Cardiac muscle cell (in vitro differentiated cells and primary cell): ENCODE measurements at places on chromosomes 13 and 19. TPM values are rescaled to one million over a fixed set of nuclear protein-coding genes. Genes with fewer than 3 reads are reported as not detected.

DNA sequence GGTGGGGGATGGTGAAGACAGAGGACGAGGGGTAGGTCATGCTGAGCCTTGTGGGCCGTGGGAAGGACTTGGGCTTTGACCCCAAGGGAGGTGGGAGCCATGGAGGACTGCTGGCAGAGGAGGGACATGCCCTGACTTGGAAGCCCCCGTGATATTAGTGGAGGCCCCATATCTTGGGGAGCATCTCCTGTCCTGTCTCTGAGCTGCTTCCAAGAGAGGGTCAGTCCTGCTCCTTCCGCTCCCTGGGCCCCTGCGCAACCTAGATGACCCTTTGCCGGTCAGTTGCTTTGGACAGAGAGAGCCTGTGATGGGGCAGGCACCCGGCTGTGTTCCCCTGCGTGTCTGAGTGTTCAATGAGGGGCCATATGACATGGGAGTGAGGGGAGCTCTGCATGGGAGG, 5.2 kb downstream of the TLE6 start:
- no peaks in the 10 kb centered on the region for H3K27me3 ChIP-seq
- H3K27ac ChIP-seq = peak overlapping the region; percentile 69
- no peak for DNase-seq
- H3K36me3 ChIP-seq = no peaks in the 10 kb centered on the region
- peaks cover 39% of the 10 kb centered on the region for H3K4me1 ChIP-seq
- H3K4me3 ChIP-seq = no peak overlapping the region

- no peak overlapping the region for H3K27ac ChIP-seq
- H3K4me3 ChIP-seq = no peak overlapping the region
- H3K36me3 ChIP-seq = no peaks in the 10 kb centered on the region
- no peak for DNase-seq
Observed at GRCh38 chr19:1852581-1853128, 4.4 kb upstream of the REXO1 start.

CLEC11A gene
- total RNA-seq = 12.5 and 16.6 TPM in 2 replicates

GRCh38 chr13:76014406-76015318, 378.5 kb downstream of the LMO7 start:
- peak overlapping the region; percentile 89 for H3K27ac ChIP-seq
- no peaks in the 10 kb centered on the region for H3K36me3 ChIP-seq
- peak; percentile 21 for DNase-seq
- no peaks in the 10 kb centered on the region for H3K27me3 ChIP-seq
- H3K4me1 ChIP-seq = peaks cover 44% of the 10 kb centered on the region
- H3K4me3 ChIP-seq = no peak overlapping the region

FUT2 gene
- not detected in 2 replicates for total RNA-seq

DNA sequence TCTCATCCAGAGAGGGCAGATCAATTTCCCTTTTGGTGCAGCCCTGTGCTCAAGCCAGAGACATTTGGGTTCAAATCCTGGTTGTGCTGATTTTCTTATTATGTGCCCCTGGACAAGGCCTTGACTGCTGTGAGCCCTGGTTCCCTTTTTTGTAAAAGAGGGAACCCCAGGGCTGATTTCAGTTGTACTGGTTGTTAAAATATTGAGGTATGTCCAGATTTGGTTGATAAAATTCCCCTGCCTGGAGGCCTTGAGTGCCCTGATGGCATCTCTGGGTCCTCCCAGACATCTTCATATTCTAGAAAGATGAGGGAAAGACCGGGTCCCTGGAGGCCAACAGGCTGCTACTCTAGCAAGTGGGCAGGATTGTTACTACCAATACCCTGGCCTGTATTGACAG, 14.4 kb upstream of the PLAUR start:
- H3K4me1 ChIP-seq = no peaks in the 10 kb centered on the region
- H3K4me3 ChIP-seq = no peak overlapping the region
- H3K36me3 ChIP-seq = no peaks in the 10 kb centered on the region
- no peaks in the 10 kb centered on the region for H3K27me3 ChIP-seq
- no peak for DNase-seq
- no peak overlapping the region for H3K27ac ChIP-seq

DNA sequence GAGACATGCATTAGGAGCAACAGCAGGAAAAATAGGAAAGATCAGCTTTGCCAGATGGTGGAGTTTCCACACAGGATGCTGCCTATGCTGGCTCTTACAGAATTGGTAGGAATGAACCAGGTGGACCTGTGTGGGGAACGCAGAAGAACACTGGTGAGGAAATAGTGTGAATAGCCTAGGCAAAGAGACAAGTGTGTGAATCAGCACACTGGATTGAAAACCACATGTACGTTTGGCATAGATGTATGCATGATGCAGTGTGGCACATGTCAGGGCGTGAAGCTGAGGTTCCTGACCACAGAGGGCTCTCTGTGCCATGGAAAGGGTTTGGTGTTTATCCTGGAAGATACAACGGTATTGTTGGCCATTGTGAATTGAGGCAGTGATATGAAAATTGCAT, 156.5 kb upstream of the SLC10A2 start:
- no peak overlapping the region for H3K27ac ChIP-seq
- no peaks in the 10 kb centered on the region for H3K27me3 ChIP-seq
- no peaks in the 10 kb centered on the region for H3K36me3 ChIP-seq
- DNase-seq = no peak
- H3K4me3 ChIP-seq = no peak overlapping the region

DNA sequence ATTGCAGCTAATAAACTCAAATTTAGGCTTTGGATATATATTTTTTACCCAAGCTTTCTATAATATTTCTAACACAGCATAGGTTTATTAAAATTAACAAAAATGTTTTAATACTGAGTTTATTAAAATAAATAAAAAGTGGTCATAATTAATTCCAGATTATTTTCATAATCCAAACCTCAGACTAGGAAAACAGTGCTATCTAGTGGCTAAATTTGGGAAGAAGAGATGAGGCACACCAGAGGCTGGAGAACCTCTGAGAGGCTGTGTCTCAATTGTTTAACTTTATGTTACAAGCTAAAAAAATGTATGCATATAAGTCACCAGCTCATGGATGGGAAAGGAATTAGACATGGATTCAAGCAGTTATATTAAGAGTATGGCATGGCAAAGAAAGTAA, 392.5 kb downstream of the DIAPH3 start:
- H3K36me3 ChIP-seq = no peaks in the 10 kb centered on the region
- no peak overlapping the region for H3K4me3 ChIP-seq
- peak; percentile 53 for DNase-seq
- H3K27me3 ChIP-seq = no peaks in the 10 kb centered on the region
- H3K4me1 ChIP-seq = no peaks in the 10 kb centered on the region

MIA gene
- total RNA-seq = not detected in 2 replicates

PPP2R1A gene
- 641 and 821 TPM in 2 replicates for total RNA-seq

- no peaks in the 10 kb centered on the region for H3K27me3 ChIP-seq
- no peaks in the 10 kb centered on the region for H3K4me1 ChIP-seq
- no peaks in the 10 kb centered on the region for H3K36me3 ChIP-seq
- no peak for DNase-seq
- no peak overlapping the region for H3K4me3 ChIP-seq
Observed at GRCh38 chr13:107545946-107546502, 669.3 kb downstream of the LIG4 start.

GRCh38 chr13:60009300-60010253, 154.2 kb downstream of the DIAPH3 start:
- peaks cover 10% of the 10 kb centered on the region for H3K4me1 ChIP-seq
- no peak overlapping the region for H3K4me3 ChIP-seq
- H3K27ac ChIP-seq = no peak overlapping the region

GRCh38 chr19:28737021-28737895, 475.7 kb downstream of the UQCRFS1 start:
- no peak overlapping the region for H3K27ac ChIP-seq
- no peaks in the 10 kb centered on the region for H3K4me1 ChIP-seq
- peak; percentile 39 for DNase-seq

CPB2 gene
- not detected in 2 replicates for total RNA-seq

DNA sequence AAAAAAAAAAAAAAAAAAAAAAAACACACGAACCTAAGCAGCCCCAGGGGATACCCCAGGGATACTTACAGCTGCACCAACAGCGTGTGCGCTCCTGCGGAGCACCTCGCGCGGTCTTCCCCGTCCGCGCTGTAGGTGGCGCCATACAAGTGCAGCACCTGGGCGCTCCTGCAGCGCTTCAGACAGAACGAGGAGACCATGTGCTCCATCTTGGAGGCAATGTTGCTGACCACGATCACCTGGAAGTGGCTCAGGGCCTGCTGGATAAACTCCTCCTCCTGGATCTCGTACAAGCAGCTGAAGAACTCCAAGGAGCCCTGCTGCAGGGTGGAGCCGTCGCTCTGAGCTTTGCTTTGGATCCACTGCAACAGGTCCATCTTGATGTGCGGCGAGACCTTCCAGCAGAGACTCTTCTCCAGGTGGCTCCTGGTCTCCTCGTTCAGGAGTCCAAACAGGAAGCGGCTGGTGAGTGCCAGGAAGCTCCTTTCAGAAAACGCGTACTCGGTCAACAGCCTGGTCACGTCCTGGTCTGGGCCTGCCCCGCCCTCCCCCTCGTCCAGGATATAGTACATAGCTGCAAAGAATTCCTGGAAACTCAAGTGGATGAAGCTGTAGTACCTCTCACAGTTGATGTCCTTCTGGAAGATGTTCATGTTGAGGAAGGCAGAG, 14.5 kb downstream of the NLRP12 start:
- no peaks in the 10 kb centered on the region for H3K27me3 ChIP-seq
- no peak overlapping the region for H3K27ac ChIP-seq
- H3K4me3 ChIP-seq = no peak overlapping the region

MUC16 gene
- not detected in 2 replicates for total RNA-seq

CYP4F3 gene
- not detected in 2 replicates for total RNA-seq

DNA sequence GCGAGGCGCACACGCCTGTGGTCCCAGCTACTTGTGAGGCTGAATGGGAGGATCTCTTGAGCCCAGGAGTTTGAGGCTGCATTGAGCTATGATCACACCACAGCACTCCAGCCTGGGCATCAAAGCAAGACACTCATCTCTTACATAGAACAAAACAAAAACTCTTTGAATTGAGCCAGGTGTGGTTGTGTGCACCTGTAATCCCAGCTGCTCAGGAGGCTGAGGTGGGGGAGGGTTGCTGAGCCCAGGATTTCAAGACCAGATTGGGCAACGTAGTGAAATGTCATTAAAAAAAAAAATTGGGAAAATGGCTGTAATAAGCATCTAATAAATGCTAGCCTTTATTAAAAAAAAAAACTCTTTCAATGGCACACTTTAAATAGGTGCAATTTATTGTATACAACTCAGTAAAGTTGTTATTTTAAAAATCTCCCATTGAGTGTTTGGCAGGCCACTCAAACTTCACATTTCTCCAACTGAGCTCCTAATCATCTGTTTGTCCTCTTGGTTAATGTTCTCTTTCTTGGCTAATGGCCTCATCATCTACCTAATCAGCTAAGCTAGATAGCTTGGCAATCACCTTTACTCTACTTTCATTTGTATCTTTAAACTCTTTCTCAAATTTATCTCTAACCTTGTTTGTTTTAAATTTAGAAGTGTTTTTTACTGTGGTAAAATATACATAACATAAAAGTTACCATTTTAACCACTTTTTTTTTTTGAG, 28.1 kb upstream of the HMGB1 start:
- H3K4me1 ChIP-seq = peaks cover 3% of the 10 kb centered on the region
- H3K4me3 ChIP-seq = no peak overlapping the region
- H3K27me3 ChIP-seq = no peaks in the 10 kb centered on the region
- H3K27ac ChIP-seq = no peak overlapping the region
- DNase-seq = no peak

GRCh38 chr19:23160766-23161165, 43.9 kb downstream of the ZNF730 start:
- no peak overlapping the region for H3K27ac ChIP-seq
- DNase-seq = no peak
- H3K27me3 ChIP-seq = no peaks in the 10 kb centered on the region
- no peak overlapping the region for H3K4me3 ChIP-seq

GRAMD1A gene
- 68.8 and 113 TPM in 2 replicates for total RNA-seq

DNA sequence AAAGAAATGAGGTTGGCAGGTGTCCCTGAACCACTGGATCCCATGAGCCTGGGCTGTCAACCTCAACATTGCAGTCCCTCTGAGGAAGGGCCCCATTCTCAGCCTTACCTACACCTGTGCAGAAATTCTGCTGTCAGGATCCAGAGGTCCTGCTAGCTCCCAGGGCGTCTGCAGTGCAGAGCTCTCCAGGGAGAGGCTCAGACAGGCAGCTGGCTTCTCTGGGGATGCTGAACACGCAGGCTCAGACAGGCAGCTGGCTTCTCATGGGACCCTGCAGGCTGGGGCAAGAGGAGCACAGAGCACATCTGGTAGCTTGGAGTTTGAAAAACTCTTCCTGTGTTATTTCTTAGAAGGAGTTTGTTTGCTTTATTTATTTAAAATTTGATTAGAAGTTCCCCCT, 50.9 kb downstream of the TMEM255B start:
- H3K4me1 ChIP-seq = peaks cover 5% of the 10 kb centered on the region
- no peak overlapping the region for H3K4me3 ChIP-seq
- no peak overlapping the region for H3K27ac ChIP-seq
- DNase-seq = no peak
- H3K27me3 ChIP-seq = no peaks in the 10 kb centered on the region

DNA sequence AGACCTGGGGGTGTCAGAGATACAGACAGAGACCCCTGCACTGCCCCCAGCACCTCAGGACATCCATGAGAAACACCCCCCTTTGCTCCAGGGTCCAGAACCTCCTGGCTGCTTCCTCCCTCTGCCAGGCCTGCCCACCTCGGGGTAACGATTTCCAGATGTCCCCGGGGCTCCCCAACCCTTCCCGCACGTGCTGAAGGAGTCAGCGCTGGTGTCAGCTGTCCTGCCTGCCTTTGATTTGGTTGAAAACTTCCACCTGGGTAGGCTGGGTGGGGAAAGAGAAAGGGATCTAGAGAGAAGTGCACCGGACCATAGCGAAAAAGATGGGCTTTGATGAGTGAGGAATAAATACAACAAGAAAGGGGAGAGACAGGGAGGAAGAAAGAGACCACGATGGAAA, 1.5 kb upstream of the CGB7 start:
- H3K27ac ChIP-seq = no peak overlapping the region
- no peaks in the 10 kb centered on the region for H3K27me3 ChIP-seq
- H3K36me3 ChIP-seq = no peaks in the 10 kb centered on the region
- H3K4me3 ChIP-seq = no peak overlapping the region

- H3K4me3 ChIP-seq = no peak overlapping the region
- H3K36me3 ChIP-seq = no peaks in the 10 kb centered on the region
- no peaks in the 10 kb centered on the region for H3K27me3 ChIP-seq
- H3K4me1 ChIP-seq = no peaks in the 10 kb centered on the region
Observed at GRCh38 chr13:23723471-23723870, 153.3 kb downstream of the TNFRSF19 start.

PIK3R2 gene
- 64.7 and 72.0 TPM in 2 replicates for total RNA-seq
